ENCODE measurements at places on chromosomes 3 and 15.

- DNase-seq: no peak
These were observed 386.6 kb upstream of the THBS1 start for GRCh38 chr15:39194106-39194830.

- DNase-seq: no peak
These were observed 11.7 kb downstream of the MGA start for GRCh38 chr15:41671656-41672648.

DNA sequence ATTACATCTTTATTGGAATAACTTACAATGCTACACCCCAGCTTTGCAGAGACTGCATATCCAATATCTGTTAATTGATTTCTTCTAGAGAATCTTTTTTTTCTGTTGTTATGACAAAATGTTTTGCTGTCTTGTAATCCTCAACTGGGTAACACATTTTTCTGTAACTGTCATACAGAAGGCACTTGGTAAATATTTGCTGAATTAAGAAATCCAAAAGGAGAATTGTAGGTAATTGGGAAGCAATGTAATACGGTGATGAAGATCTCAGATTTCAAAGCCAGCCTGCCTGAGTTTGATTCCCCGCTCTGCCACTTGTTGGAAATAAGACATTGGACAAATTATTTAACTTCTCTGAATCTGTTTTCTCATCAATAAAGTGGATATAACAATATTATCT lies 169.1 kb downstream of the WDR72 start:
- no peak for DNase-seq

DNA sequence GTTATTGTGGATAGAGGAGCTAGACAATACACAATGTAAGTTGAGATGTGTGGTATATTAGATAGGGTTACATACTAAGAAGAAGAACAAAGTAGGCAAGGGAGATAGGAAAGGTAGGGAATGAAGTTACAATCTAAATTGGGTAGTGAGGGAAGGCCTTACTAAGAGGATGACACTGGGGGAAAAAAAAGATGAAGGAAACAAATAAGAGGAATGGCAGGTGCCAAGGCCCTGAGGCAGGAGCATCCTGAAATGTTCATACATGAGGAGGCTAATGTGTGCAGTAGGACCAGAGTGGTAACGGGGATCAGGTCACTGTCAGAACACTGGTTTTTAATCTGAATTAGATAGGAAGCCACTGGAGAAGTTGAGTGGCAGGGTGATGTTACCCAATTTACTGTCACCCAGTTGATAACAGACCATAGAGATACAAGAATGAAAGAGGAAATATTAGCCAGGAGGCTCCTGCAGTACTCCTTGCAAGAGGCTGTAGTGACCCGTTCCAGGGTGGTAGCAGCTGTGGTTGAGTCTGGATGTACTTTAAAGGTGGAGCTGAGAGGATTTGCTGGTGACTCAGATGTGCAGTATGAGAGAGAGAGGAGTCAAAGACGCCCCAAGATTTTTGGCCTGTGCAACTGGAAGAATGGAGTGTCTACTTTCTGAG lies 14.4 kb downstream of the RTP1 start:
- no peak for DNase-seq

- DNase-seq: no peak
These were observed 111.7 kb downstream of the NUP210 start for GRCh38 chr3:13308380-13308801.

DNA sequence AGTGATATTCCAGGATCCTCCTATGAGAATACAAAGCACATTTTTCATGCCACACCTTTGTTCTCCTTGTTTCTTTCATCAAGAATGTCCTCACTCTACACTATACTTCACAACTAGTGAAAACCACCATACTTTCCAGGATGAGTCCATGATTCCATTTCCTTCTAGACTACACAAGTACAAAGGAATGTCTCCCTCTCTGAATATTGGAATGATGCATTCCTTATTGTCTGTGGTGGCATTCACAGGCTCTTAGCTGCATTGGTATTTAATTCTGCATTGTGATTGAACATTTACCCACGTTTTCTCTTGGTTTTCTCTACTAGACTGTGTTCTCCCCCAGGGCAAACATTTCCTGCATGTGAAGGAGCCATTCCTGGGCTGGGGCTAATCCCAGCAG lies 217.5 kb downstream of the RAP2B start:
- no peak for DNase-seq

GRCh38 chr15:24621630-24622215 lies 53.9 kb upstream of the NPAP1 start:
- no peak for DNase-seq

- peak; percentile 41 for DNase-seq
These were observed 1.9 kb downstream of the TBL1XR1 start for GRCh38 chr3:177195242-177195991.

GRCh38 chr15:58010983-58011382 lies 54.5 kb downstream of the ALDH1A2 start:
- peak; percentile 35 for DNase-seq

DNA sequence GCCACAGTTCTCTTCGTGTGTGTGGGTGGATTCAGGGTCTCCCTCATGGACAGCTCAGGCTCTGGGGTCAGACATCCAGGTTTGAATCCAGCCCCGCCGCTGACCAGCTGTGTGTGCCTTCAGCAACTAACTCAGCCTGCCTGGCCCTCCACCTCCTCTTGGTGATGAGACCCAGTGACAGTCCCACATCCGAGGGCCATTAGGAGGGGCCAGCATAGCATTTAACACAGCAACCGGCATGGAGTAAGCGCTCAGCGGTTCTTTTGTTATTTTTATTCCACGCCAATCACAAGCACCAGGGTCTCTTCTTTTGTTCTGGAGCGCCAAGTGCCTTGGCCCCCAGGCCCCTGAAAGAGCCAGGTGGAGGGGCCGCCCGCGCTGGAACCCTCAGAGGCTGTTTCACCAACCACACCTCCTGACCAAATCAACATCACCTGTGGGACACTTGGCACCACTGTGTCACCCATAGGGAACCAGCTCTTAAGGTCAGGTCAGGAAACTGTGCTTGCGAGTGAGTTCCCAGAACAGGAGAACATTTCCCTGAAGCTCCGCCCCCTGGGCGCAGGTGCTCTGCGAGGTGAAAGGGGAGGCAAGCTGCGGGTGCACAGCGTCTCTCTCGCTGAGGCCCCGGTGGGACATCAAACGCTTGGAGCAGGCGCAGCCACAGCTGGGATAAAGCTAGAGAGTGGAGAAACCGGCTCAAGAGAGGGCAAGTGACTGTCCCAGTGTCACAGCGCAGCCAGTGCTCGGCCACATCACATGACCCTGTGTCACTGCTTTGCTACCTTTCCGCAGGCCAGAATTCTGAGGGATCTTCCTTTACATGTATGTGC lies 311.3 kb downstream of the UACA start:
- no peak for DNase-seq

DNA sequence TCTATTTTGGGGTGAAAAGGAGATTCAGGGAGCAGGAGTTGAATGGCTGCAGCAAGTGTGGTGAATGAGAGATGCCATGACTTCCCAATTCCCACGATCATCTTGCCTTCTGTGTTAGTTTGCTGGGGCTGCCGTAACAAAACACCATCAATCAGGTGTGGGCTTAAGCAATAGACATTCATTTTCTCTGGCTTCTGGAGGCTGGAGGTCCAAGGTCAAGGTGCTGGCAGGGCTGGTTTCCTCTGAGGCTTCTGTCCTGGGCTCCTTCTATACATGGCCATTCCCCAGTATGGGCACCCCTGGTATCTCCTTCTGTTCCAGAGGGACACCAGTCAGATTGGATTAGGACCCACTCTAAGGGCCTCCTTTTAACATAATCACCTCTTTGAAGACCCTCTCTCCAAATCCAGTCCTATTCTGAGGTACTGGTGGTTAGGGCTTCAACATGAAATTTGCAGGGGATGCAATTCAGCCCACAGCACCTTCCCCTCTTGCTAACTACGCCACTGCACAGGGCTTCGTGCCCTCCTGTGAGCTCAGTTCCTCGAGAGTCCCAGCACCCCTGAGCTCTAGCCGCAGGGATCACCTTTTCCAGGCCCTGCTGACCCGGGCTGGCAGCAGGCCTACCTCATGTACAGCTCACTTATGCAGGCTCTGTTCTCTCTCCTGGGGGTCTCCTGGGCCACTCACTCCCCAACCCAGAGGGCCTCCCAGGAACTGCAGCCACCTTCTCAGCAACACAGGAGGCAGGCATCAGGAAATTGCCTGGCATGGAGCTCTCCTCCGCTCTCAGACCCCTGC lies 37.3 kb upstream of the SLC6A11 start:
- DNase-seq: no peak

- no peak for DNase-seq
These were observed 70.1 kb downstream of the CLDN11 start for GRCh38 chr3:170488802-170489201.

DNA sequence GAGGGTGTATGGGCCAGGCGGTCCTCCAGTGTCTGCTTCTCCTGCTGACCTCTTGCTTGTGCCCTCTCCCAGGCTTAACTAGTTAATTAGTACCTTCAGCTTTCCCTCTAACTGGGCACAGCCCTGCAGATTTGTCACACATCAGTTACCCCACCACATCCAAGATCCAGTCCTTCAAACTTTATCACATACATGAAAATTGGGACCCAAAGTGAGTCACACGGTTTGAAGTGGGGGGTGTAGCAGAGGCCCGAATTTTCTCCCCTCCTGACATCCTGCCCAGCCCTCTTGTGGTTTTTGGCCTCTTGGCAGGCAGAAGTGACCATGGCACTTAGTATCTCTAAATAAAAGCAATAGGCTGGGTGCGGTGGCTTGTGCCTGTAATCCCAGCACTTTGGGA lies 3.9 kb downstream of the MAPKAPK3 start:
- no peak for DNase-seq

DNA sequence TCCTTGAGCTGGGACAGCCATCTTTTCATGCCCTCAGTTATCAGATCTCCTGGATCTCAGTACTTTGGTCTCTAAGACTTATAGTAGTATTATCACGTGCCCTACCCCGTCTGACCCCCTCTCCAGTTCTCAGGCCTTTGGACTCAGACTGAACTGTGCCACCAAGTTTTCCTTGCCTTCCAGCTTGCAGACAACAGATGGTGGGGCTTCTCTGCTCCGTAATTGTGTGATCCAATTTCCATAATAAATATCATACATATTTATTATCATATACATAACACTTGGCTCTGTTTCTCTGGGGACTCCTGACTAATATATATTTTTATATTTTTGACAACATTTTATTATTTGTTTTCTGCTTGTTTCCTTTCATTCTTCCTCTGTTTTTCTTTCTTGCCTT lies 458.8 kb upstream of the SEMA6D start:
- DNase-seq: no peak

DNA sequence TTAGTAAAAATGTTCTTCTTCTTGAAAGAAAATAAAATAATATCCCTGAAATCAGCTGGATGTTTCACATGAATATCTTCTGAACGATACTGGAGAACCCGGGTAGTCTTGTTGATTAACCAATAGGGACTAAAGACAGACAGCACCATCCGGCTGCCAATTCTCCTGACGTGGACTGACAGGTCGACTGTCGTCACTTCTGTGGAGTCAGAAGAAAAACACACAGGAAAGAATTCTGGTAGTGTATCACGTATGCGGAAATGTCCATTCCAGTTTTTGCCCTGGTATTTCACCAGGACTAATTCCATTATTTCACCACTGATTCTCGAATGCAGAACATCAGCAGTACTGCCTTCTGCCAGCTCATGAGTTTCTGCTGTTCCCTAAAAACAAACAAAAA lies 144.6 kb downstream of the VPS13C start:
- DNase-seq: no peak

- DNase-seq: no peak
These were observed 40.6 kb downstream of the ADIPOQ start for GRCh38 chr3:186882881-186883685.

GRCh38 chr3:85164436-85164835 lies 205.6 kb downstream of the CADM2 start:
- DNase-seq: no peak

- DNase-seq: no peak
These were observed 148.0 kb upstream of the TPM1 start for GRCh38 chr15:62894322-62895085.

GRCh38 chr15:45087513-45087912 lies 26.5 kb downstream of the DUOX2 start:
- no peak for DNase-seq

DNA sequence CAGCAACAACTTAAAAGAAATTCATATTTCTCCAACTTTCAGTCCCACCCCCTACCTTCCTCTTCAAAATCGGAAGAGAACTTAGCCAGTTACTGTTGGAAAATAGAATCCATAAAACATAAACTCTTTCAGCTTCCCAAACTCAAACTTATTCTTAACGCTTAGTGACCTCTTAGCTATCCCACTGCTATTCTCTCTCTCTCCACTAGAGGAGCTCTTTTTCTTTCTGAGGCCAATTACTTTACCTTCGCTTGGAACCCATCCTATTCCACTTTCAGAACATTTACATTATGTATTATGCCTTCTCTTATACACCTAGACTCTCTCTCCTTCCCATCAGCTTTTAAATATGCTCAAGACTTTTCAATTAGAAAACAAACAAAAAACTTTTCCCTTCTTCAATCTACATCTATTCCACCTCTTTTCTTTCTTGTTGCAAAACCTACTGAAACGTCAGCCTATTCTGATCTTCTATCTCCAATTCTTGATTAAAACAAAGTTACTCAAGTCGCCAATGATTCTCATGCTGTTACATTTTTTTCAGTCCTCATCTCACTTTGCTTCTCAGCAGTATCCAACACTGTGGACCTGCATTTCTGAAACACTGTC lies 13.4 kb upstream of the GHSR start:
- no peak for DNase-seq

GRCh38 chr15:68715111-68715510 lies 105.6 kb downstream of the ANP32A start:
- no peak for DNase-seq

GRCh38 chr15:51726302-51727073 lies 11.0 kb downstream of the LYSMD2 start:
- no peak for DNase-seq

DNA sequence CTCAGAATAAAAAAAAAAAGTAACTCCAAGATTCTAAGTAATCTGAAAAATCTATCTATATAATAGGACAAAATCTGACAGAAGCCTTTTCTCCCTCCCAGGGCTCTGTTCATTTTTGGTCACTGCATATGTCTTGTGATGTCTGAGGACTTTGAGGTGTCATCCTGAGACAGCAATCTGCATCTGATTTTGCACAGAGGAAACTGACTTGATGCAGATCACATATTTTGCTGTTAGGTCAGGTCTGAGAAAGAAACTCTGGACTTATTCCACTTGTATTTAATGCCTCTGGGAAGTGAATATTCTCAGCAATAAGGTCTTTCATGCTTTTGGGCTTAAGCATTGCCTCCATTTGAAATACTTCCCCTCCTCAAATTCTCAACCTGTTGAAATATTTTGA lies 295.2 kb upstream of the THBS1 start:
- no peak for DNase-seq

DNA sequence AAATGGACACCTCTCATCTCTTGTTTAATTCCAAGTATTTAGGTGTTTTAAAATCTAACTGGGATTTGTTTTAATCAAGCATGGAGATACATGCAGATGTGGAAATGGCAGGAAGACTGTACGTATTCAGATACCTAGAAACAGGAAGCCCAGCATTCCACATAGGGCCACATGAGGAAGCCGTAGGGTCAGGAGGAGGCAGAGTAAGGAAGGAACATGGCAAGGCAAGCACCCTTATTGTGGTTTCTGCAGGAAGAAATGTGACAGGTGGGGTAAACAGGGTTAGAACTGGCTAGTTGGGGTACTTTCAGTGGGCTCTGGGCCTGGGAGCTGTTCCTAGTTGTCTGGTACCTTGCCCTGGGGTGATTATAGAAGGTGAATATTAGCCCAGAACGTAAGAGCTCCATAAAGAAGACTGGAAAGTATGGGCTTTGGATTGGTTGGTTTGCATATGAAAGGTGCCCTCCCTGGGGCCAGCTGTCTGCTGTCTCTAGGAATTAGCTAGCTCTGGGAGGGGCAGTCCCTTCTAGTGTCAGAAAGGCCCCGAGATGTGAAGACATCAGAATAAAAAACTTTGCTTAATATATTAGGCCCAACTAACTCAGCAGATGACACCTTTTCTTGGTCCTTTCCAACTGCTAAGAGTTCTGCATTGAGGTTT lies 107.7 kb upstream of the CADPS start:
- DNase-seq: no peak
